ENCODE measurements at places on chromosomes 4 and X. TPM values are rescaled to one million over a fixed set of nuclear protein-coding genes. Genes with fewer than 3 reads are reported as not detected.

DNA sequence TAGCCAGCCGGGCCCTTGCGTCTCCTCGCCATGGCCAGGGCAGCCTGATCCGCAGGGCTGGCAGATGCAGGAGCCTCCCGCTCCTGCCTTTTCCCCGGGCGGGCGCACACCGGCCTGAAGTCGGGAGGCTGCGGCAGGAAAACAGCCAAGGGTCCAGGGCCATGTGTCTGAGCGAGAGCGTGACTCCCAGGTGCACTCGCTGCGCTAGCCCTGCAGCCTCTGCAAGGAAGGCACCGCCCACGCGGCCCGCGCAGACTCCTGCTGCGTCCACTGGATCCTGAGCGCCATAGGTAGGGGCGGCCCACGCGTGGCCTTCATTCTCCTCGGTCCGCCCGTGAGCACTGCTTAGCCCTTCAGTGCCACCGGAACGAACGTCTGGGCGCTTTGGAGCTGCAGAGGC lies 379.9 kb downstream of the TRAM1L1 start:
- no peak for DNase-seq

DNA sequence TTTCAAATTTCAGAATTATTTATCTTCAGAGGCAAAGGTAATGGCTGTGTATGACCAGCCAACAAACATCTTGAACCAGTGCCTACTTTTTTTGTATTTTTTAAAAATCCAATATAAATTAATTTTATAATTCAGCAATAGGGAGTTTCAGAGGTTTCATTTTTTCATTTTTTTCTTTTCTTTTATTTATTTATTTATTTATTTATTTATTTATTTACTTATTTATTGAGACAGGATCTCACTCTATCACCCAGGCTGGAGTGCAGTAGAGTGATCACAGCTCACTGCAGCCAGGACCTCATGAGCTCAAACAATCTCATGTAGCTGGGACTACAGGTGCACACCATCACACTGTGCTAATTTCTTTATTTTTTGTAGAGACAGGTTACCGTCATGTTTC lies 250.5 kb downstream of the TMEM47 start:
- DNase-seq, result no peak

- no peak for DNase-seq
Measured at GRCh38 chr4:128267745-128268144, 19.9 kb downstream of the PGRMC2 start.

DNA sequence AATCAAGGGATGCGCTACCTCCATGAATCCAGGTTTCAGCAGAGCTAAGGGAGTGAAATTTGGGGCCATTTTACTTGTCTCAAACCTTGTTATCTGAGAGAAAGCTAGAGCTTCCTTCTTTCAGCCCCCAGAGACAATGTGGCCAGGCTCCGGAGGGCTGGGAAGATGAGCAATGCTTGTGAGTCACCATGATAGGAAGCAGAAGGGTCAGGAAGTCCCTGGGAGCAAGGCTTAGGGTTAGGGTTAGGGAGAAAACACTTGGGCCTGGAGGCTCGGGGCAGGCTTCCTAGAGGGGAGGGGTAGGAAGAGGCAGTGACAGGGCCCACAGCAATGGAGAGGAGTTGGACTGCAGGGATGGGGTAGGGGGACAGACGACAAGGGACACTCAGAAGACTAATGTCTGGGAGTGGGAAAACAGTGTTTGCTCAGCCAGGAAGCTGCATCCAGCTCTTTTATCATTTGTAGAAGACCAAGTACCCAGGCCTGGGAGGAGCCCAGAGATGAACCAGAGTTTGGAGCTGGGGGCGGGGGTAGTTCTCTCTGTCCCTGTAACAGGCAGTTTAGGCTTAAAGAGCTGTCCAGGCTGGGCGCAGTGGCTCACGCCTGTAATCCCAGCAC lies 16.4 kb upstream of the PORCN start:
- DNase-seq, result no peak

DNA sequence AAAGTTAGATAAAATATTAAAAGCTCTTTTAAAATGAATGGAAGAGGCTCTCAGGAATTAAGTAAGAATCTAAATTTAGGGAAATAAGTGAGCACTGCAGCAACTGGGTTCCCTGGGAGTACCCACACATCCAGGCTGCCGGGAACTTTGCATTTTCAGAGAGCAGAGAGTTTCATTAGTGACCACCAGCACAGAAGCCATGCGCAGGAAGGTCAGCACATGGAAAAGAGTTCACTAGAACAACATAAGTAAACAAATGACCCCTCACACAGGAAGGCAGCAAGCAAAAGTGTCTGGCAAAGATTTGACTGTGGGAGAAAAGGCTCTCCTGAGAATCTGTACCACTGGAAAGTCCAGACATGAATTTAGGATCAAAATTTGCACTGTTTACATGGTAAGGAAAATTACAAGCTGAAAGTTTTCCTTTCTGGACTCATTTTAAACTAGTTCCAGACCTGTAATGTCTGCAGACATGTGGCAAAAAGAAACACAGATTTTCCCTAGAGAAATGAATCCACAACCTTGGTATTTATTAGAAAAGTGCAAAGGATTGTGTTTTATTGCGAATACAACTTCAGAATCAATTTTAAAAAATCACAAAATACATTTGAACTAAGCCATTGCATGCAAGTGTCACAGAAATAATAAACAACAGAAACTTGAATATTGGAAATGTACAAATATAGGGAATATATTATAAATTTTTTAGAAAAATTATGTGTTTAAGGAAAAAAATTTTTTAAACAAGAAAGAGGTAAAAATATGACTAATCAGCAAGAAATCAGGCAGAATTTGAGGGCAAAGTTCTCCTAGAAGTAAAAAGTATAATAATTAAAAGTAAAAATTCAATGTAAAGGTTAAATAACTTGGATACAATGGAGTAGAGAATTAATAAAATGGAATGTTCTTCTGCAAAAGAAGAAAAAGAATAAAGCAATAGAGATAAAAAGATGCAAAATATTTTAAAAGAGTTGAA lies 18.4 kb upstream of the MYOZ2 start:
- no peak for DNase-seq

GRCh38 chrX:95318882-95319281 lies 1365.8 kb upstream of the DIAPH2 start:
- no peak for DNase-seq

- DNase-seq, result no peak
Measured at GRCh38 chr4:122854447-122855352, 28.1 kb downstream of the FGF2 start.

GRCh38 chrX:104513162-104513561 lies 52.8 kb upstream of the IL1RAPL2 start:
- no peak for DNase-seq

GRCh38 chrX:37796310-37796709 lies 16.5 kb downstream of the CYBB start:
- no peak for DNase-seq

GRCh38 chrX:71081330-71082123 lies 13.4 kb upstream of the SNX12 start:
- no peak for DNase-seq

DNA sequence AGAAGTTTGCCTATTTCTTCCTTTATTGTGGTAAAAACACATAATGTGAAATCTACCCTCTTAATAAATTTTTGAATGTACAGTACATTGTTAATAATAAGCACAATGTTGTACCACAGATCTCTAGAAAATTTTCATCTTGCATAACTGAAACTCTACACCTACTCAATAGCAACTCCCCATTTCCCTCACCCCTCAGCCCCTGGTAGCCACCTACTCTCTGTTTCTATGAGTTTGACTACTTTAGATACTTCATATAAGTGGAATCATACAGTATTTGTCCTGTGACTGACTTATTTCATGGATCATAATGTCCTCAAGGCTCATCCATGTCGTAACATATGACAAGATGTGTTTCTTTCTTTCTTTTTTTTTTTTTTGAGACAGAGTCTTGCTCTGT lies 446.4 kb downstream of the RPA4 start:
- no peak for DNase-seq

DNA sequence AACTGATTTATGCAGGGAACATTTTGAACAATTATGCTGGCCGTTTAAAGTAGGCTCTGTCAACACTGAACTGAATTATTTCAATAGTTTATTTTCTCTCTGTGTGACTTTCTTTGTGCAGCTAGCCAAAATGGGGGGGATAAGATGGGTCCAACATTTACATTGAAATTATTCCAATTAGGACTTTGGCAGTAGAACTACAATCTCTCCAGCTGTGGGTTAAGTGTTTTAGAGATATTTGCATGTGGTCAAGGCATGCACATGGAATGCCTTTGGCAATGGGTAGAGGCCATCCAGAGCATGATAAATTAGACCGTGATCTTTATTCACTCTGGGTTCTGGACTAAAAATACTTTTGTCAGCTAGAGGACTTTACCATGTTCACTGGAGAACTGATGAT lies 107.9 kb upstream of the ELOVL6 start:
- DNase-seq, result no peak

DNA sequence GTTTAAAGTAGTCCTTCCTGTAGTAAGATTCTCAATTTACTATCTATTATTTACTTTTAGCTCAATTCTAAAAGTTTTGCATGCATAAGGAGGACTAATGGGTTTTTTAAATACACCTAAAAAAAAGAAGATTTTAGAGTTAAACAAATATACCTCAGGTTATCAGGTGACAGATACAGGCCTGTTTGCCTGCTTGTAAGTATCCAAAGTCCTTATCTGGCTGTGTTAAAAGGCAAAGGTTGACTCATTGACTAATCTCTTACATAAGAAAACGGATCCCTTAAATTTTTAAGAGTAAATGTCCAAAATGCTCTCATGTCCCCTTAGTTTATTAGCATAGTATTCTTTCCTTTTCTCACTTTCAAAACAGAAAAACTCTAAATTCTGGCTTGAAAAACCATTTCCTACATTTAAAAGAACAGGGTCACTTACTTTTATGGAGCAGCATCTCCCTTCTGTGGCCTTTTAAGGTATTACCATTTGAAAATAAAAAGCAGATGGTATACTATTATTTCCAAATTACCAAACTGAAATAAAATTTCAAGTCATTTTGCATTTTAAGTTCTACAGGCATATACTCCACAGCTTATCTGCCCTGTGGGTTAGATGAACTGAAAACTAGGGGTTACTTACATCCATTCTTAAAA lies 4.5 kb downstream of the CBR4 start:
- DNase-seq, result no peak

DNA sequence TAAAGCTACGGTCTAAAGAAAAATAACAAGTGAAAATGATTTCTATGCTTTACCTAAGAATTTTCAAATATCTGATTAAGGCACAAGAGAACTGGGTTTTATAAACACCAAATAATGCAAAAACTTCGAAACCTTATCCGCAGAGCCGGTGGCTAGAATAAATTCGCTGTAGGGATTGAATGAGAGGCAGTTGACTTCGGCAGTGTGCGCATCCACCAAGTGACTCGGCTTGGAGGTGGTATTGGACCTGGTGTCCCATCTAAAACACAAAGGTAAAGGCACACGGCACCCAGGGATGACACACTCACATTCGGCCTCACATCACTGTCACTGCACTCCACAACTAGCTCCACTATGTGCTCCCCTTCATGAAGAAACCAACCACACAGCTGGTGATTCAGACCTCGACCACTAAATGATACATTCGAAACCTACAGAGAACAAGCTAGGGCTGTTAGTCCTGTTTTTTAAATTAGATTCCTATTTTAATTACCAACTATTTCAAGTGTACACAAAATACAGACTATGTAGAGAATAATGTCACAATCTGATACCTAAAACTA lies 17.5 kb downstream of the RBBP7 start:
- DNase-seq, result no peak

GRCh38 chr4:73731968-73732610 lies 8.3 kb upstream of the CXCL8 start:
- no peak for DNase-seq

DNA sequence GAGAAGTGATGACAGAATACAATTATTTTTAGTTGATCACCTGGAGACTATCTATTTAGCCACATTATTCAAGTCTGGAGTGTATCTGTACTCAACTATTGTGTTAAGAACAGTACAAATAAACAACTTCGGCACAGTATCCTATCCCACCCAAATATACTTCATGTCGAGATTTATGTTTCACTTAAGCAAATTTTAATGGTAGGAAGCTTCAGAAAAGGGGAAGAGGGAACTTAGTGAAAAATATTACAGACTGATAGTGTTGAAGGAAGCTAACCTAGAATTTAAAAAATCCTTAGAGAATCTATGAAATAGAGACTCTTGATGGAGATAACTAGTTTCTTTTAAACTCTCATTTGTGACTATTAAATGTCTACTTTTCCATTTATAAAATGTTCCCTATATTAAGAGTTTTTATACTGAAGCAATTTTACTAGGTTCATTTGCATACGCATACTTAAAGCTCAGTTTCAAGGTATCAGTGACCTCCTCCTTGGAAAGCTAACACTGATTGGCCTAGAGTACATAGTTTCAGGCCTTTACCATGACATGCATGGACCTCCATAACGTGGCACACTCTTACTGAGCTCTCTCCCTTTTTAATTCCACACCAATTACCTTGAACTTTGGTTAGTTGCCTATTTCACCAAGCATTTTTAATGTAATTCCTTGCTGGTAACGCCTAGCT lies 197.7 kb downstream of the CAMK2D start:
- DNase-seq, result no peak

GRCh38 chrX:132369617-132370326 lies 119.1 kb downstream of the MBNL3 start:
- no peak for DNase-seq

GRCh38 chrX:69741721-69742120 lies 125.8 kb downstream of the EDA start:
- no peak for DNase-seq

- DNase-seq, result no peak
Measured at GRCh38 chrX:22296871-22297270, 24.2 kb downstream of the CBLL2 start.

CYP4V2 gene
- 27.9 TPM for polyA plus RNA-seq

NSUN7 gene
- 0.43 TPM for polyA plus RNA-seq

TRIM2 gene
- 4.4 TPM for polyA plus RNA-seq

GPC4 gene
- polyA plus RNA-seq, result 1.0 TPM

DNAJB14 gene
- polyA plus RNA-seq, result 8.3 TPM

REPS2 gene
- 7.5 TPM for polyA plus RNA-seq

All from liver (tissue), 10 donors.